Endothelial cell of umbilical vein (primary cell): ENCODE measurements at places on chromosomes 2 and 18. TPM values are rescaled to one million over a fixed set of nuclear protein-coding genes. Genes with fewer than 3 reads are reported as not detected.

DNA sequence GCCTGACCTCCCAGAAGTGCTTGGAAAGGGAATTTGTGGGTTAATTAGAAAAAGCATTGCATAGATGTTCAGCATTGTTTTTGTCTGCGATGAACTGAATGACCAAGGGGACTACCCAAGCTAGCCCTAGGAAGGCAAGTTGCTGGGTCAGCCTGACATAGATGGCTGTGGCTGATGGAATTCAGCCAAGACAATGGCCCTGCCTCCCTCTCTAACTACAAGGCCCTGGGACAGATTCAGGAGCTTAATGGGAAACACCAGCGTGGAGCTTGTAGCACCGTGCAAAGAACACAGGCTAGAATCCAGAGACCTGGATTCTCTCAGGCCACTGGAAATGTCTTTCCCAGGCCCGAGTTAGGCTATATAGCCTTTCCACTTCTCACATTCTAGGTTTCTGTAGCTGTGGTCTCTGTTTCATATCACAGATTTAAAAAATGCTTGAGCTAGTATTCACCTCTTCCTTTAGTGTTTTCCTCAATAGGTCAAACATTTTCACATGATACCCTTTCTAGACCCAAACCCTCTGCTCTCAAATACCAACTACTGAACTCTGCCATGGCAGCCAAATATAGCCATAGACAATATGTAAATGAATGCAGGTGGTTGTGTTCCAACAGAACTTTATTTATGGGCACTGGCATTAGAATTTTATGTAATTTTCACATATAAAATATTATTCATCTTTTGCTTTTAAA, 294.3 kb upstream of the MEX3C start:
- DNase-seq, result no peak
- H3K4me3 ChIP-seq, result no peak overlapping the region
- H3K4me1 ChIP-seq, result no peaks in the 10 kb centered on the region
- no peaks in the 10 kb centered on the region for H3K27me3 ChIP-seq

DNA sequence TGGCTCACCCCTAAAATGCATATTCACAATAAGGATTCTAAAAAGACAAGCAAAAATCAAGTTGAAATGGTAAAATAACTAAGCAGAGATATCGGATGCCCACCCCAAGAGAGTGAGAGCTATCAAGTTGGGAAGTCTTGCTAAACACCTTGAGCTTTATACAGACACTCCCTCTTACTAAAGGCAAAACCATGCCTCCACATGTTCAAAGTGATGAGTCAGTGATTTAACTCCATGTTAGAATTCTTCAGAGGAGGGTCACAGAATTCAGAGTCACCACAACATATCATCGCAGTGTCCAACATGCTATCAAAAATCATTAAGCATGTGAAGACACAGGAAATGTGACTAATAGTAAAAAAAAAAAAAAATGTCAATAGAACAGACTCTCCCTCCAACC, 20.6 kb upstream of the ST8SIA3 start:
- no peaks in the 10 kb centered on the region for H3K4me1 ChIP-seq
- no peak overlapping the region for H3K27ac ChIP-seq
- no peak overlapping the region for H3K4me3 ChIP-seq
- DNase-seq, result no peak
- no peaks in the 10 kb centered on the region for H3K36me3 ChIP-seq

- no peak overlapping the region for H3K4me3 ChIP-seq
- H3K36me3 ChIP-seq, result no peaks in the 10 kb centered on the region
- H3K27ac ChIP-seq, result no peak overlapping the region
Observed at GRCh38 chr2:216838151-216838550, 21.7 kb downstream of the TNP1 start.

GRCh38 chr2:576292-576691, 100.9 kb downstream of the TMEM18 start:
- no peak overlapping the region for H3K4me3 ChIP-seq
- H3K27ac ChIP-seq, result no peak overlapping the region
- H3K27me3 ChIP-seq, result no peaks in the 10 kb centered on the region
- H3K36me3 ChIP-seq, result no peaks in the 10 kb centered on the region

- DNase-seq, result no peak
- peaks cover 5% of the 10 kb centered on the region for H3K27me3 ChIP-seq
- no peaks in the 10 kb centered on the region for H3K36me3 ChIP-seq
- no peak overlapping the region for H3K4me3 ChIP-seq
- no peak overlapping the region for H3K27ac ChIP-seq
Observed at GRCh38 chr2:42386682-42387081, 25.7 kb upstream of the COX7A2L start.

DNA sequence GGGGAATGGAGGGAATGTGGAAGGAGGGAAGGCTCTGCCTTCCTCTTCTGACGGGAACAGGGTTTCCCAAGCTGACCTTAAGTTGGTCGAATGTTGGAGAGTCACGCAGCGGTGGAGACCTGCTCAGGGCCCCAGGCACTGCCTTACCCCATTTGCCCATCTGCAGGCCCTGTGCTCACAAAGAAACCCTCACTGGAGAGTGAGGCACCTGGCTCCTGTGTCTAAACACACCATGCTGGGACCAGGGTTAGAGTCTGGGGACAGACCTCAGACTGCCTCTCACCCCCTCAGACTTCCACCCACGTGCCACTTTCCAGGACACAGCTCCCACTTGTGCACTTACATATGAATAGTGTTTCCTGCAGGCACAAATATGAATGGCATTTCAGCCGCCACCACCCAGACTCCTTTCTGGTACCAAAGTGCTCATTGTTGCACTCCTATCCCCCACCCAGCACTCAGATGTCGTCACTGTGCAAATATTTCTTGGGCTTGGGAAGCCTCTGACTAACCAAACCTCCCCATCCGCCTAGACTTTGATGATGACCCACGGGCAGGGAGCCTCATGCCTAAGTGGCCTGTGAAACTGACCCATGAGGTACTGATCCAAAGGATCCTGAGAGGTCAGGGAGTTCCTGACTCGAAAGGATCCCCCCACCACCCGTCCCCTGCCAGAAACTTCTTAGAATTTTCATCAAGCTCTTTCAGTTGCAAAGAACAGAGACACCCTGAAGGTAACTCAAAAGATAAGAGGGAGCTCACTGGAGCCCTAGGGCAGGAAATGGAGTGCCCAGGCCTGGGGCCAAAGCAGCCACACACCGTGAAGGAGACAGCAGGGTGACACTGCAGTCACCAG, 78.3 kb downstream of the STPG4 start:
- H3K36me3 ChIP-seq, result peaks cover 2% of the 10 kb centered on the region
- peak; percentile 76 for DNase-seq
- H3K4me1 ChIP-seq, result peaks cover 26% of the 10 kb centered on the region
- no peaks in the 10 kb centered on the region for H3K27me3 ChIP-seq
- H3K4me3 ChIP-seq, result no peak overlapping the region

DNA sequence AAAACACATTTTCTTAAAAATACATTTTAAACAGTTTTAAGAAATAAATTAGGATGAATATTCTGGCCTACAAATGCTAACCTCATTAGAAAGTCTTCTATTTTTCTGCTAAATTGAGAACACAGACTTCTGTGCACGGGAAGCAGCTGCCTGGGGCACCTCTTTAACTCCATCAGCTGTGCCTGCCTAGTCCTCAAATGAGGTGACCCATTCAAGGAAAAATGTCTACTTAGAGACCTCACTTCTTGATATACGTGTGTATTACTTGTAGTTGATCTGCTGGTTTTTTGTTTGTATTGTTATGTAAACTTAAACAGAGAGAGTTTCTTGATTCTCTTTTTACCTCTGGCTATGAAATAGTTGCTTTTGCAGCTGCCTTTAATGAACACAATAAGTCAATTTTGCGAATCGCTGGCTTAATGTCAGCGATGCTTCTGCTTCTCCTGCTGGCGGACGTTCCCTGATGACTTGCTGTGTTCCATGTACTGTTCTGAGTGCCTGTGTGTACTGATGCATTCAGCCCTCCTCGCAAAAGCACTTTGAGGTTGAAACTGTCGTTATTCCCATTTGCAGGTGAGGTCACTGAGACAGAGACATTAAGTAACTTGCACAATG, 88.7 kb upstream of the TXNDC2 start:
- H3K27ac ChIP-seq, result no peak overlapping the region
- no peak overlapping the region for H3K4me3 ChIP-seq
- H3K27me3 ChIP-seq, result no peaks in the 10 kb centered on the region
- no peak for DNase-seq

- peak; percentile 38 for DNase-seq
- H3K27ac ChIP-seq, result no peak overlapping the region
- no peak overlapping the region for H3K4me3 ChIP-seq
- H3K27me3 ChIP-seq, result peaks cover 5% of the 10 kb centered on the region
- H3K4me1 ChIP-seq, result peaks cover 3% of the 10 kb centered on the region
Observed at GRCh38 chr2:75592030-75592429, 31.3 kb upstream of the EVA1A start.

Gene ITPRIPL1
- polyA plus RNA-seq, result 2.3 and 2.6 TPM in 2 replicates

Gene STPG4
- polyA plus RNA-seq, result not detected in 2 replicates

Gene SLC14A1
- polyA plus RNA-seq, result not detected in 2 replicates

Gene DSG1
- polyA plus RNA-seq, result not detected in 2 replicates

Gene SERPINB2
- 2.0 and 2.5 TPM in 2 replicates for polyA plus RNA-seq
